MCF 10A (cell line): ENCODE measurements at places on chromosomes 2 and 18. TPM values are rescaled to one million over a fixed set of nuclear protein-coding genes. Genes with fewer than 3 reads are reported as not detected.

The ACMSD gene
- not detected in 2 replicates for total RNA-seq

The ARL5A gene
- 34.8 and 40.9 TPM in 2 replicates for total RNA-seq

The SH3BP4 gene
- total RNA-seq, result 57.6 and 59.7 TPM in 2 replicates

The GALNT5 gene
- total RNA-seq, result not detected in 2 replicates

DNA sequence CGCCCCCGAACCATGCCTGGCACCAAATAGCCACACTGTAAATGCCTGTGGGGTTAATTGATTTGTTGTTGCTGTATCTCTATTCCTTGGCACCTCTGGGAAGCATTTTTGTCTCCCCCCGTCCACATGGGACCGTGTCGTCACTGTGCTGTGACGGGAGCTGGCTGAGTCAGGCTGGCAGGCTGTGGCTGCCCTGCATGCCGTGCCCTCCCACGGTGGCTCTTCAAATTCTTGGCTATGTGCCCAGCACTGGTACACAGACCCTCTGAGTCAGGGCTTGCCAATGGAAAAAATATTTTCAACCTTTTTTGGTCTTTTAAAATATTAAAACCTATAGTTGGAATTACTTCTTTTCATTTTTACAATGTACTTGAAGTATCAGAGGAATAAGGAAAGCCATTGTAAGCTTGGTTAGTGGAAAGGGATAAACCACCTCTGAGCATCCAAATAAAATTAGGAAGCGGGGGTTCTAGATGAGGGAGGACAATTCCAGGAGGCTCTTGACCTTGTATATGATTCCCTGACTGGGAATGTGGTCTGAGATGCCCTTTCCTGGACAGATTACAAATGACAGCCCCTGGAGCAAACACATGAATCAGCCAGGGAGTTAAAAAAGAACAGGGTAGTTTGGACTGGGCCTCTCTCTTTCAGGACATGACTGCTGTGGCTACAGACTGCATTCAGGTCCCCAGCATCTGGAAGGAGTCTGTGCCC, 59.4 kb downstream of the DGKD start:
- H3K27me3 ChIP-seq, result no peaks in the 10 kb centered on the region
- H3K36me3 ChIP-seq, result peaks cover 6% of the 10 kb centered on the region
- peak overlapping the region; percentile 60 for H3K4me3 ChIP-seq
- H3K4me1 ChIP-seq, result peaks cover 35% of the 10 kb centered on the region
- DNase-seq, result peak; percentile 93

DNA sequence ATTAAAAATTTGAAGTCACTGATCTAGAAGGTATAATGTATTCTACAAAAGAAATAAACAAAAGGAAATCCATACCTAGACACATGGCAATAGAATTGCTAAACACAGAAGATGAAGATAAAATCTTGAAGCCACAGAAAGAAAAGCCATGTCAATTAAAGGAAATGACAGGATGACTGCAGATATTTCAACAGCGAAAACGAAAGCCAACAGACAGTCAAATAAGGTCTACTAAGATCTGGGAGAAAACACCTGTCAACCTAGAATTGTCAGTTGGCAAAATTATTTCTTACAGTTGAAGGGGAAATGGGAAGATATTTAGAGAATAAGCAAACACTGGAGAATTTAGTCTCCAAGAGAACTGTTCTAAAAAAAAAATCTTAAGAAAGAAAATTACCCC, 39.2 kb downstream of the NETO1 start:
- no peak overlapping the region for H3K27ac ChIP-seq
- H3K4me3 ChIP-seq, result no peak overlapping the region
- no peaks in the 10 kb centered on the region for H3K27me3 ChIP-seq
- no peak for DNase-seq
- peaks cover 14% of the 10 kb centered on the region for H3K4me1 ChIP-seq

DNA sequence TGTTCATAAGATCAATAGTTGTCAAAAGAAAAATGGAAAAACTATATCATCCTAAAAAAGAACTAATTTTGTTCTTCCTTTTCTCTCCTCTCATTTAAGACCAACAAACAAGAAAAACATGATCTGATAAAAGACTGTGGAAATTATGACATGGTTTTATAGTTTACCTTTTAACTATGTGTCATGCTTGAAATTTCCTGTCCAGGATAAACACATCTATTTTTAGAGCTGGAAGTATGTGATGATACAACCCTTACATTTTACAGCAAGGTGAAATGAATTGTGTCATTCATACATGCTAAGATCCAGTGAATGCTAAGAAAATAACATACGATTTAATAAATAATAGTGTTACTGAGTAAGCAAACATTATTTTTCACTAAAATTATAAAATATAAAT, 89.9 kb downstream of the GULP1 start:
- no peaks in the 10 kb centered on the region for H3K27me3 ChIP-seq
- H3K4me1 ChIP-seq, result peaks cover 17% of the 10 kb centered on the region
- H3K4me3 ChIP-seq, result no peak overlapping the region
- DNase-seq, result peak; percentile 55
- no peaks in the 10 kb centered on the region for H3K36me3 ChIP-seq
- H3K27ac ChIP-seq, result peak overlapping the region; percentile 19

- no peaks in the 10 kb centered on the region for H3K36me3 ChIP-seq
- no peak for DNase-seq
- no peak overlapping the region for H3K4me3 ChIP-seq
- no peak overlapping the region for H3K27ac ChIP-seq
Observed at GRCh38 chr18:25239581-25240419, 112.2 kb downstream of the ZNF521 start.
